CD8-positive, alpha-beta memory T cell (primary cell): ENCODE measurements at places on chromosomes 5 and 9.
A peak's percentile ranks its signal among the peaks of the same experiment; 100 is the strongest.

- no peak for DNase-seq
These were observed 161.1 kb upstream of the FST start for GRCh38 chr5:53319315-53319714.

- peak; percentile 31 for DNase-seq
These were observed 14.4 kb upstream of the PHF19 start for GRCh38 chr9:120891245-120891883.

GRCh38 chr9:75894566-75894965, 4.1 kb downstream of the PCSK5 start:
- DNase-seq: no peak

- DNase-seq: no peak
These were observed 15.6 kb upstream of the DIRAS2 start for GRCh38 chr9:90658181-90658580.

- DNase-seq: no peak
These were observed 1076.7 kb downstream of the NR2F1-AS1 start for GRCh38 chr5:92504346-92504745.

DNA sequence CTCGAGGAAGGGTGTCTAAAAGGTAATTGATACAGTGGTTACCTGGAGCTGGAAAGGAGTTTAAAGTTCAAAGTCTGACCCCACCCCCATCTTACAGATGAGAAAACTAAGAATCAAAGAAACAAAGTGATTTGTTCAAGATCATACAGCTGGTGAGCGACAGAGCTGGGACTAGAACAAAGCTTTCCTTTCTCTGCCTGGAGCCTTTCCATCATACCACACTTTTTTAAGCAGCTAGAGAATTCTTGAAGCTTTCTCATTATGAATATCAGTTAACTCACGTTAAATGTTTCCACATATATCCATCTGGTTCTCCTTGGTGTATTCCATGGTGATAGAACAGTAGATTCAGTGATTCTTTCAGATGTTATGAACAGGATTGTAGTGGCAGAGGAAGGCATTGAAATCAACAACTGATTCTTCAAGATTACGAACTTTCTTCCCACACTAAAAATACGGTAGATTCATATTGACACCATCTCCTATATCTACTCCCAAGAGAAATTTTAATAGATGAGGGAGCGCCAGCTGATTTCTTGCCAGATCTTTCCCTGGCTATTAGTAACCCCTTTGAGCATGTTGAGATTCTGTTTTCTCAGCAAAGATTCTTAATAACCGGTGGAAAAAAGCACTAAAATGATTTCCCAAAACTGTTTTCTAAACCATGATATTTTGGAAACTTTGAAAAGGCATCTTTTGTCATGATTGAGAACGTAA, 233.7 kb downstream of the ADAMTSL1 start:
- no peak for DNase-seq

- no peak for DNase-seq
These were observed 37.7 kb upstream of the SHOC1 start for GRCh38 chr9:111832449-111832848.
